ENCODE measurements at places on chromosomes 3 and 15.

GRCh38 chr3:196431181-196432136 is 768 bp downstream of the UBXN7 start:
- DNase-seq: peak; percentile 61

GRCh38 chr3:150520408-150520807 is 25.9 kb downstream of the SERP1 start:
- no peak for DNase-seq

- no peak for DNase-seq
Measured at GRCh38 chr3:73399106-73399505, 225.6 kb downstream of the PDZRN3 start.

- DNase-seq: no peak
Measured at GRCh38 chr3:43198791-43199644, 87.3 kb upstream of the SNRK start.

DNA sequence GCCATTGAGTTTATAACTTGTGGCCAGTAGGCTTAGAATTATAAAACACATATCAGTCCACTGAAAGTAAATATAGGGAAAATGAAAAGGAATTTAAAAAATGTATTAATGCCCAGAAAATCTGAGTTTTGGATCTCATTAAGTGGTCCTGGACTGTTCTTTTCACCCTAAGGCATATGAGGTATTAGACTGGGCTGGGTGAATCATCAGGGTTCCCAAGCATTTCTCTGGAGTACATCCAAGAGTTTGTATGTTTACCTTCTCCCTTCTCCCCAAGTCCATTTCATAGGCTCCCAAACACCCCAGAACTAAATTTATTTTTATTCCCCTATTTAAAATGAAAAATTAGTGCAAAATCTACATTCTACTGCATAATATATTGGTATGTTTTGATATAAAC is 31.9 kb upstream of the SPTSSB start:
- DNase-seq: peak; percentile 25

GRCh38 chr3:542021-542420 is 345.5 kb downstream of the CHL1 start:
- DNase-seq: no peak

GRCh38 chr15:44790215-44790614 is 53.9 kb downstream of the TRIM69 start:
- DNase-seq: no peak

- DNase-seq: no peak
Measured at GRCh38 chr15:50886611-50887345, 21.7 kb upstream of the AP4E1 start.

DNA sequence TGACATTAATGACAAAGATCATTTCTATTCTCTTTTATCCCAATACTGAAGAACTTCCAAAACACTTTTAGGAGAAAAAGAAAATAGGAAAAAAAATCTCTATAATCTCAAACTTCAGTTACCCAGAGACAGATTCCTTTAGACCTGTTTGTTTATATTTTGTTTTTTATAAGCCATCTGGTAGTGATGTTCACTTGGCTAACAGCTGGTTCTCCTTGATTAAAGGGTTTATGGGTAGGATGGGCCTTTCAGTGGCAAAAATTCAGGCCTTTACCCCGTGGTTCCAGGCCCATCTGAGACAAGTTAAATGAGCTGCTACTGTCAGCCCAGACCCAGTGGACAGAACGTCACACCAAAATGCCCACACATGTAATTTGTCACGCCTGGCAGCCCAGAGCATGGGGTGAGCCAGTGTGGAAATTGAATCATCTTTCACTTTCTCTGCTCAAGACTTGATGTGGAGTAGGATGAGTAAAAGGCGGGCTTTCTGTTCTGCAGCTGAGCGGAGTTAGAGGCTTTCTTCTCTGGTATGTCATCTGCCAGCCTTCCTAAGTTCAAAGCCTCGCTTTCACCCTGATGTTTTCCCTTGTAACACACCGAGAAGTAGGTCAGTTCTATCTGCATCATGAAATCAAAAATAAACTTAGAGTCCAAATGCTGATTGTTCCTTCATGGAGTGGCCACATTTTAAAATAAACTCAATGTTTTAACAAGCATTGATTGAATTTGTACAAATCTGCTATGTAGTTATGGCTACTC is 62.5 kb upstream of the SKOR1 start:
- peak; percentile 21 for DNase-seq

- DNase-seq: no peak
Measured at GRCh38 chr3:56673781-56674457, 9.1 kb downstream of the TASOR start.

GRCh38 chr3:16795581-16795980 is 89.2 kb upstream of the PLCL2 start:
- DNase-seq: no peak

- DNase-seq: no peak
Measured at GRCh38 chr3:119531151-119531550, 28.3 kb downstream of the CD80 start.

DNA sequence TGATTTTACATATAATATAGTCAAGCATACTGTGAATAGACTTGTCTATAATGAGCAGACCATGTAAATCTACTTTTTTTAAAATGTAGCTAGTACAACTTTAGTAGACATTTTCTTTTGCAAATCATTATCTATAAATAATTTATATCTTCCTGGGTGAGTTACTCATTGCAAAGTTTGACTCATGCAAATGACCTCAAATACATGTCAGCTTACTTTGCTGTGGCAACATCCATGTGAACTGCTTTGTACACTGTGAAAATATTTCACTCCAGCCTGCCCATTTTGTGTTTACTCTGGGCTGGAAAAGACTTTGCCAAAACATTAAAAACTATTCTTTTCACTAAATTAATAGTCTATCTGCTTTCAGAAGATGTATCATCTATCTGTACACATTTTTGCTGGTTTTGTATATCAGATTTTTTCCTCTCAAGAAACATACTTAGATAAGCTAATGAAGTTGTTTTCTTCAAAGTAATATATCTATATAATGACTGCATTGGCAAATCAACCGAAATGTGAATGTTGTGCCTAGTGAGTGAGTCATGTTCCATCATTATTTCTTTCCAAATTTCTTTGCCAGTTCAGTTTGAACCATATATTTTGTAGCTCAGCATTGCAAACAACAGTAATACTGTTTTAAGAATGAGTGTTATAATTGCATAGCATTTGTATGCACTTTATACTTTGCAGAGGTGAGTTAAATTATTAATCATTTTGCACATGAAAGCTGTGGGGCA is 26.5 kb downstream of the IGSF10 start:
- peak; percentile 91 for DNase-seq

GRCh38 chr15:89760303-89761008 is 9.4 kb upstream of the MESP1 start:
- peak; percentile 68 for DNase-seq

GRCh38 chr3:171175741-171176234 is 149.3 kb upstream of the SLC2A2 start:
- no peak for DNase-seq

DNA sequence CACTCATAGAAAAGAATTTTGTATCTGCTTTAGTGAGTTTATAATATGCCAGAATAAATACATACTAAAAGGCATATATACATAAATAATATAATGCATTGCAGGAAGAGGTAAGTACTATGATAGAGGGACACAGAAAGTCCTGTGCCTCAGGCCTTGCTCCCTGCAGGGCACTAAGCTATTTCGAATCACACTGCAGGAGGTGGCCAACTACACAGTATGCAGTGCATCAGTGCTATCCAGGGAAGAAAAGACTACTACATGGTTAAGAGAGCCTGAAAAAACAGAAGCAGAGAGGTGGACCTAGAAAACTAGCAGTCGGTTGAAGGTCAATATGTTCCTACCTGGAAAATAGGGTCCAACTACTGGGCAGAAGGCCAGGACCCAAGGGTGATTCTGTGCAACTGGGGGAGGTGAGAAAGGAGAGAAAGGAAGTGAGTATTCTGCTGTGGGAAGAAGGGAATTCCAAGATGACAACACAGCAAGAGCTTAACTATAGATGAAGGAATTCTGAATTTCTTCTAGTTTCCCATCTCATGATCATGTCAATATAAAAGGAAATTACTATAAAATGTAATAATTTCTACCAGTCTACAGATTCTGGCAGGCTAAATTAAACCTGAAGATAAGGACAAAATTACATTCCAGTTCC is 218.0 kb downstream of the ZBTB20 start:
- DNase-seq: peak; percentile 12

DNA sequence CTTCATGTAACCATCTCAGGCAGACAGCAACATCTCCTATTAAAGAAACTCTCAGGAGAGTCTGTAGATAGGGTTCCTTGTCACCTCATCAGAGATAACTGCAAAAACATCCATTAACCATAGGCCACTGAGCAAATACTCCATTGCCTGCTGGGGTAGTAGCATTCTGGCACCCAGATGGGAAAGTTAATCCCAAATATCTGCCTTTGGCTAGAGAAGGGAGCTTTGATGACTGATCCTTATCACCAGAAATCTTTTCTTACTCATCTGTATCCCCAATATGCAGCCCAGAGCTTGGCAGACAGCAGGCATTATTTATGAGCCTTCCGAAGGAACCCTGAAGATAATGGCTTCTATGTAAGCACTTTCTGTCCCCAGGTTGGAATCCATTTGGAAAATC is 173.1 kb downstream of the MFSD1 start:
- no peak for DNase-seq

DNA sequence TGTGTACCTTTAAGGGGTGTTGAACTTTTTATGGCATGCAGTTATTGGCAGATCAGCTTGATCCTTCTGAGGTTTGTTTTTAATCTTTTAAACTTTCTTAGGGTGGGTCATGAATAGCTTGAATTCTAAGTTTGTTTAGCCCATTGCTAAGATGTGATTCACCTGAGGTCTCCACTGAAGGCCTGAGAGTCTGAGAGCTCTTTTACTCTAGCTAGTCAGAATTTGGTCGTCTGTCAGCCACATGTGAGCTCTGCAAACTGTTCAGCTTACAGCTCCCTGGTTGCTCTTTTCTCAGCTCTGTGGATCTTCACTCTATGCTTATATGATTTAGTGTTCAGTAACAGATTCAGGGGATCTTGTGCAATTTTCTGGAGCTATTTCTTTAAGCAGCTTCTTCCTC is 161.3 kb downstream of the ABHD5 start:
- peak; percentile 65 for DNase-seq

GRCh38 chr3:13063225-13063624 is 10.0 kb downstream of the IQSEC1 start:
- DNase-seq: no peak

GRCh38 chr3:55964491-55964985 is 477.4 kb upstream of the WNT5A start:
- no peak for DNase-seq

GRCh38 chr3:50807266-50807665 is 132.5 kb downstream of the DOCK3 start:
- DNase-seq: no peak

DNA sequence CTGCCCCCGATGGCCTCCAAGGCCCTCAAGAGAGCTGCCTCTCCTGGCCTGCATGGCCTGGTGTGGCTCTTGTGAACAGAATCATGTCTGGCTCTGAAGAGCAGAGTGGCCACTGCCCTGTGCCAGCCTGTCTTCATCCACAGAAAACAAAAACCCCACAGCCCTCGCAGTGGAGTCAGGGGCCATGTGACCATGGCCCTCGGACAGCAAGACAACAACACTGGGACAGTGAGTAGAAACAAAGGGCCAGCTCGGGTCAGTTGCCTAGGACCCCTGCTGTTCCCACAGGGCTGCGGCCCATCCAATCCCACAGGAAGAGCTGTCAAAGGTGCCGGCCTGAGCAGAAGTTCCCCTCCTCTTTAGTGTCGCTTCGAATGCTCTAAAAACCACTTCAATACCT is 72.5 kb downstream of the UMPS start:
- DNase-seq: no peak

- no peak for DNase-seq
Measured at GRCh38 chr15:36039996-36040572, 494.1 kb upstream of the DPH6 start.

DNA sequence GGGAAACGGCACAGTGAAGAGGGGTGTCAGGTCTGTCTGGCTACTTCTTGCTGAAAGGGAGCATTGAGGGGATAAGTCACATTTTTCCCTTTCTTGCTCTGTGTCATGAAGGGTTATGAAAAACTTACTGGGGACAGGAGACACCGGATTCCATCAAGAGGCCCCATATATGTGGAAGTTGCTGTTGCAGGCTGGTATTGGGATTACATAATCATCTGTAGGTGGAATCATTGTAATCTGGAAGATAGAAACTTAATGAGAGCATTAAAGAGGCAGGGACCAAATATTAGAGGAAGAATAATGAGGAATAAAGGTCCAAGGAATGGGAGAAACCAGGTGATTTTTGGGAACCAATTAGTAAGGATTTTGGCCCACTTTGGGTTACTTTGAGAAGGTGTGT is 4.2 kb upstream of the TCAIM start:
- DNase-seq: no peak

DNA sequence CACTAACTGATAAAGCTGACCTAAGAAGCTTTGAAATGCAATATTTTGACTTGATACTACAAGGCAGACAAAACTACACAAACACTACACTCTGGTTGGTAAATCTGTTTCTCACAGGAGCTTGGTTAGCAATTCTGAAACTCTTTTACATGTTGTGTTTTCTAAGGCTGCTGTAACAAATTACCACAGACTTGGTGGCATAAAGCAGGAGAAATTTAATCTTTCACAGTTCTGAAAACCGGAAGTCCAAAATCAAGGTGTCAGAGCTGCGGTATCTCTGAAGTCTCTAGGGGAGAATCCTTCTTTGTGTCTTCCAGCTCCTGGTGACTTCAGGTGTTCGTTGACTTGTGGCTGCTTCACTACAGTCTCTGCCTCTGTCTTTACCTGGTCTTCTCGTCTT is 12.9 kb upstream of the PFN2 start:
- DNase-seq: no peak

DNA sequence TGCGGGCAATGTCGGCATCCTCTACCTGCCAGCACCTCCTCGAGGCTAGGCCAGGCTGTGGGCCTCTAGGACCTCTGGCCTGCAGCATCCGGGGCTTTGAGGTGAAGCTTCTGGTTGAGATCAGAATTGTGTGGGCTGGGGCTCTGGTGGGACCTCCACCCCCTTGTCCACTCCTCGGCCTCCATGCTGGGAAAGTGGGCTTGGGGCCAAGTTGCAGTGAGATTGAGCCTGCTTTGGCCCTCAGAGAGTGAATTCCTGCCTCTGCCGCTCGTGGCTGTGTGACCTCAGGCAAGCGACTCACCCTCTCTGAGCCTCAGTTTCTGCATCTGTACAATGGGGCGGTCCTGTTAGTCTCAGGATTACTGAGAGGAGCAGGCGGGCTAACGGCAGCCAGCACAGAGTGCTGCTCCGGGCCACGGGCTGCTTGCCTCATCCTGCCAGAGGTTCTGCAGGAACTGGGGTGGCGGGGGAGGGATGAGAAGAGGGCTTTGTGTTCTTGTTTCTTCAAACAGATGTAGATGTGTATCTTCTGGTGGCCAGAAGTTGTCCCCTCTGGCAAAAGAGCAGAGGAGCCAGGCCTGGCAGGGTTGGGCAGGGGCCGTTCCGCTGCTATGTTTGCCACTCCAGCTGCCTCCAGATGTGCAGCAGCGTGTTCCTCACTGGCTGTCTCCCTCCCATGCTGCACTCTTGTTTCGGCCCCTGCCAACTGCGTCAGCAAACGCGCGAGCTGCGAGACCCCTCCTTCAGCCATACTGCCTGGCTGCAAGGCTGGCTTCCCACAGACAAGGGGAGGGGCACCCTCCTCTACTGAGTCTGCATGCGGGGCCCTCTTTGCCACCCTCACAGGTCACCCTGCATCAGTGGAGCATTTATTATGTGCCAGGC is 33.7 kb downstream of the FBLN2 start:
- no peak for DNase-seq

Measured in fibroblast of skin of right biceps (primary cell).